NCI-H460 (cell line): ENCODE measurements at places on chromosomes 3 and 15. TPM values are rescaled to one million over a fixed set of nuclear protein-coding genes. Genes with fewer than 3 reads are reported as not detected.

B3GNT5 gene
- total RNA-seq = 8.2 and 9.7 TPM in 2 replicates

PLOD2 gene
- 36.0 and 39.5 TPM in 2 replicates for total RNA-seq

ADCY5 gene
- 0.20 TPM in 1 of 2 replicates, not detected in the other for total RNA-seq

HTR3E gene
- total RNA-seq = not detected in 2 replicates

CCR2 gene
- not detected in 2 replicates for total RNA-seq

C3orf62 gene
- 0.57 and 0.84 TPM in 2 replicates for total RNA-seq

SLC22A14 gene
- 0.35 TPM in 1 of 2 replicates, not detected in the other for total RNA-seq

MESP2 gene
- not detected in 2 replicates for total RNA-seq

CKMT1B gene
- 1.5 and 2.4 TPM in 2 replicates for total RNA-seq

NUDT16 gene
- 6.5 and 7.6 TPM in 2 replicates for total RNA-seq

LTF gene
- total RNA-seq = not detected in 2 replicates

ARRDC4 gene
- total RNA-seq = 33.0 and 35.5 TPM in 2 replicates

CFAP92 gene
- 0.42 TPM in 1 of 2 replicates, not detected in the other for total RNA-seq

CAMK2N2 gene
- total RNA-seq = 0.23 TPM in 1 of 2 replicates, not detected in the other

CPLX3 gene
- total RNA-seq = 0.07 TPM in 1 of 2 replicates, not detected in the other

GOLGA8S gene
- not detected in 2 replicates for total RNA-seq

CAPN3 gene
- total RNA-seq = 0.43 and 1.6 TPM in 2 replicates

EHHADH gene
- total RNA-seq = 2.3 and 2.6 TPM in 2 replicates

GALNT15 gene
- 0.07 and 0.09 TPM in 2 replicates for total RNA-seq

BUB1B gene
- 42.8 and 45.7 TPM in 2 replicates for total RNA-seq

PDZRN3 gene
- 0.05 TPM in 1 of 2 replicates, not detected in the other for total RNA-seq
